ENCODE measurements at places on chromosomes 12 and 14.

GRCh38 chr12:102992297-102992696 lies 34.8 kb downstream of the ASCL1 start:
- no peak for DNase-seq

GRCh38 chr12:51941011-51941581 lies 10.4 kb upstream of the ACVR1B start:
- DNase-seq = no peak

GRCh38 chr12:69107541-69107940 lies 131.8 kb upstream of the CPSF6 start:
- DNase-seq = no peak

- peak; percentile 43 for DNase-seq
These were observed 596 bp downstream of the DLST start for GRCh38 chr14:74882103-74882920.

- DNase-seq = no peak
These were observed 69.7 kb downstream of the ARF6 start for GRCh38 chr14:49962621-49963020.

GRCh38 chr12:47236109-47236714 lies 156.5 kb upstream of the AMIGO2 start:
- no peak for DNase-seq

- DNase-seq = no peak
These were observed 197.7 kb downstream of the NAV3 start for GRCh38 chr12:78028426-78028825.

DNA sequence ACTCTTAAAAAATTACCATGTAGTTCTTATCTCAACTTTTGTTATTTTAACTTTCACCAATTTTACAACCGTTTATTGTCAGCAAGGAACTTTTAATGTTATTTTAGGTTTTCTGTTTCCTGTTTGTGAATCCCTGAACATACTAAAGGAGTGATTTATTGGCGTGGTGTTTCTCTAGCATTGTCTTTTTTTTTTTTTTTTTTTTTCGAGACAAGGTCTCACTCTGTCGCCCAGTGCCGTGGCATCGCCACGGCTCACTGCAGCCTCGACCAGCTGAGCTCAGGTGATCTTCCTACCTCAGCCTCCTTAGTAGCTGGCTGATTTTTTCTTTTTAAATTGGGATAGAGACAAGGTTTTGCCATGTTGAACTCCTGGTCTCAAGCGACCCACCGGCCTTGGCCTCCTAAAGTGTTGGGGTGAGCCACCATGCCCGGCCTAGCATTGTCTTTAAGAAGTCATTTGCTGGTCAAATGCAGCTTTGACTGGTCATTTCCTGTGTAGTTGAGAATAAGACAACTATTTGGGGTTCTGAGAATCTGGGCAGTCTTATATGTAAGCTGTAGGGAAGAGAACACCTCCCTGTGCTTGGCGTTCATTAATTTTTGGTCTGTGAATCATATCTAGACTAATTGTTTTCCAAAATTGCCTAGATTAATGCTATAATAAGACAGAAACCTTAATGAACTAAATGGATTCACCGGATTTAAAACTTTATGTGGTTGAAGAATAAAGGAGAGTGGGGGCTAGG lies 2.1 kb downstream of the WASHC4 start:
- no peak for DNase-seq

DNA sequence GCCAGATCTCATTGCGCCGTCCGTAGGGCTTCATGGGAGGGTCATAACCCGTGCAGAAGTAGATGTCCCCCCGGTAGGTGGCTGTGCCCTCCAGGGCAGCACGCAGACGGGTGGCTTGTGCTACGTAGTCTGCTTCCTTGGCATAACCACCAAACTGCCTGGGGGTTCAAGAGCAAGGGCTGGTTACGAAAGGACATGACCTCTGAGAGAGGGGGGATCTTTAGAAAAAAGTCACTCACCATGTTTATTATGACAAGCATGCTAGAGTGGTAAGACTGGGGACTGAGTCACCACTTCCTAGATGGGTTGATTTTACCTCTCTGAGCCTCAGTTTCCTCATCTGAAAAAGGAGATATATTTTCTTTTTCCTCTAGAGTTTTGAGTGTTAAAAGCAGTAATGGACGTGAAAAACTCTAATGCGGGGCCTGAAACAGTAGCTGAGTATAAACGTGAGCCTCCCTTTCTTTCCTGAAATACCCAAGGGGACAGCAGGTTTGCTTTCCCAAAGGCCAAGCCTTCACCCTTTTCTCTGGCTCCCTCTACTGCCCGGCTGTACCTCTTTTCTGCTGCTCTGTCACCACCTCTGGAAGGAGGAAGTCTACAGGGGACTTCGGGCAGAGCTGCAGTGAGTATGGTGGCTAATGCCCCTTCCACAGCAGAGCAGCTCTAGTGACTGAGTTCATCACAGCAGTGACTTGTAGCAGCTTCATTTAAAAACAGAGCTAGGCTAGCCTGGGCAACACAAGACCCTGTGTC lies 23.5 kb upstream of the GPRC5D start:
- DNase-seq = no peak

DNA sequence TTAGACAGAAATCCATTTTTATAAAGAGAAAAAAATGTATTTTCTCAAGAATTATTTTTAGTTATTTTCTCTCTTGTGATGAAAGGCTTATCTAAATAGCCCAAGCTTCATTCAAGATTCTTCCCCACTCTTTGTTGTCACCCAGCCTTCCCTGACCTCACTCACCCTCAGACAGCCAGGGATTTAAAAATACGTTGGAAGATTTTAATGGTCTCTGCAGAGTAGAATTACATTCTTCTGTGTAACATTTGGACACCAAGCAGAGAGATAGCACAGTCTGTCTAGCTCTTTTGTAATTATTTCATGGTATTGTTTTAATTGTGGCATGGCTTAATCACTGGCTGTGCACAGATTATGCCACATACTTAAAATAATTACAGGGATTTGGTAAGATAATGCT lies 130.3 kb downstream of the IGF1 start:
- no peak for DNase-seq

DNA sequence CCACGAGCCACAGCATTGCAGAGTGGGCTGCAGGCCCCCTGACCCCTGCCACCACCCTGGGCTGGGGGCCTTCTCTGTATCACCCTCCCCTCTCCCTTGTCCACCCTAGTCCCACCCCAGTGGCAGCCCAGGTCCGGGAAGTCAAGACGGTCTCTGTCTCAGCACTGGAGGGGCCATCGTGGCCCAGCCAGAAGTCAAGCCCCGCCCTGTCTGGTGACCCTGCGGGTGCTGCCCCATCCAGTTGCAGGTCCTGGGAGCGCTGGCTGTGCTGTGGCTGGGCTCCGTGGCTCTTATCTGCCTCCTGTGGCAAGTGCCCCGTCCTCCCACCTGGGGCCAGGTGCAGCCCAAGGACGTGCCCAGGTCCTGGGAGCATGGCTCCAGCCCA lies 2.7 kb downstream of the PLD4 start:
- DNase-seq = no peak

- no peak for DNase-seq
These were observed 20.3 kb downstream of the SYNE3 start for GRCh38 chr14:95496111-95496681.

GRCh38 chr14:54700717-54701116 lies 133.8 kb downstream of the SAMD4A start:
- DNase-seq = no peak

DNA sequence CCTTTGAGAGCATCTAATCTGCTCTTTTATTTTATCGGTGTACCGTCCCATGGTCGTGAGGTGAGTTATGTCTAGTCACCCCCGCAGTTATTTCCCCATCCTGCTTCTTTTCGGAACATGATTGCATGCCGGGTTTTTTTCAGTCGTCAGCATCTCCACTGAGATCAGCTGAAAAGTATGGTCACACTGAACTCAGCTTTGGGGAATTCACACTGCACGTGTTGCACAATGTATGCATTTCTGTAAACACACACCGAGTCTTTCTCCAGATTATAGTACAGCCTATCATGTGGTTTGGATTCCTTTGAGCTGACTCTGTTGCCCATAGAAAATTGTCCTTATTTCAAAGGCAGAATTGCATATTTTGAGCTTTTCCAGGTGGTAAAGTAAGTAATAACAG lies 24.6 kb downstream of the PLXNC1 start:
- DNase-seq = no peak

GRCh38 chr14:105065280-105066228 lies at the start of gene GPR132:
Gene GPR132 (minus strand): TSS chr14:105065430. CDS start chr14:105055420, 10,010 bp downstream.
- peak; percentile 58 for DNase-seq

DNA sequence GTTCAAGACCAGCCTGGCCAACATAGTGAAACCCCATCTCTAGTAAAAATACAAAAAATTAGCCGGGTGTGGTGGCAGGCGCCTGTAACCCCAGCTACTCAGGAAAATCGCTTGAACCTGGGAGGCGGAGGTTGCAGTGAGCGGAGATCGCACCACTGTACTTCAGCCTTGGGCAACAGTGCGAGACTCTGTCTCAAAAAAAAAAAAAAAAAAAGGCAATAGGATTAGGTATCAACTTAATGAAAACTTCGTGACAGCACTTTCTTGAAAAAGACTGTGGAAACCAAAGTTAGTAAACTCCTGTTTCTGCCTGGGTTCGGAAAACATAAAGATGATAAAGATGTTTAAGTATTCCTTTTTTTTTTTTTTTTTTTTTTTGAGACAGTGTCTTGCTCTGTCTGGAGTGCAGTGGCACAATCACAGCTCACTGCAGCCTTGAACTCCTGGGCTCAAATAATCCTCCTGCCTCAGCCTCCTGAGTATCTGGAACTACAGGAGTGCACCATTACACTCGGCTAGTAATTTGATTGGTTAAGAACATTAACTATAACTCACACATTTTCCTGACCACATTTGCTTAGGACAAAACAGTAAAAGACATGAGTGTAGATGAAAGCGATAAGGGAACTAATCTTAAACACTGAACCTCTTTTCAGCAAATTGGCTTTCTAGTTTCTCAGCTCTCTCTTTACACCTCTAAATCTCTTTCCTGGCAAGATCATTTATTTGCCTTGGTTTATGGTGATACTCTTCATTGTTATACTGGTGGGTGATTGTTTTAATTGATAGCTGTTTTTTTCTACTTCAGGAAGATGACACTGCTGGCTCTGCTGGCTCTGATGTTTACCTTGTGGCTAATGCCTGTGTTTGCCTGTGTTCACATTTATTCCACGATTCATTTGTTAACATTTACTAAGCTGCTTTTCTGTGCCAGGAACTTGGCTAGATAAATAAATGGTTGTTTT lies 15.8 kb downstream of the HIF1A start:
- DNase-seq = no peak

GRCh38 chr12:70721216-70721615 lies 84.0 kb upstream of the PTPRB start:
- DNase-seq = no peak

GRCh38 chr14:38669027-38669426 lies 413.1 kb upstream of the CLEC14A start:
- DNase-seq = no peak

DNA sequence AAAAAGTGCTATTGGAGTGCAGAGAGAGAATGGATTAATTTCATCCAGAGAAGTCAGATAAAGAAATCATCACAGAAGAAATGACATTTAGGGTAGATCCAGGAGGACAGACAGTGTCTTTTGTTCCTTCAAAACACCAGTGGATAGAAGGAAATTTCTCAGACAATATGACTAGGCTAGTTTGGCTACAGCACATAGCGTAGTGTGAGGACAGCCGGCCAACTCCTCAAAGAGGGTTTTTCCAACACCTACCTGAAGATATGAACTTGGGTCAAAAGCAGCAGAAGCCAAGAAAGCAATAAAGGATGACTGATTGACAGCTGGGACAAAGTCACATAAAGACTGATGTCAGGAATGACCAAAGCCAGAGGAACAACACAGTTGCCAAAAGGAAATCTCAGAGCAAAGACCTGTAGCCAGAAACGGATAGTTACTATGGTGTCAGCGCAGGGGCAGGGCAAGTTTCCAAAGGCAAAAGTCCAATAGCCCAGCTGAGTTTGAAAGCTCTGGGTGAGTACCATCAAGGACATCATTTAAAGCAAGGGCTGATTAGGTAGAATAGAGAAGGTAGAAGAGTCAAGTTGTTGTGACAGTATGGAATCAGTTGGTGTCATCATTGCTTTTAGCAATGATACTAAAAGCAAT lies 58.7 kb upstream of the PDE3A start:
- no peak for DNase-seq

- DNase-seq = no peak
These were observed 50.3 kb downstream of the BEGAIN start for GRCh38 chr14:100536721-100537445.

DNA sequence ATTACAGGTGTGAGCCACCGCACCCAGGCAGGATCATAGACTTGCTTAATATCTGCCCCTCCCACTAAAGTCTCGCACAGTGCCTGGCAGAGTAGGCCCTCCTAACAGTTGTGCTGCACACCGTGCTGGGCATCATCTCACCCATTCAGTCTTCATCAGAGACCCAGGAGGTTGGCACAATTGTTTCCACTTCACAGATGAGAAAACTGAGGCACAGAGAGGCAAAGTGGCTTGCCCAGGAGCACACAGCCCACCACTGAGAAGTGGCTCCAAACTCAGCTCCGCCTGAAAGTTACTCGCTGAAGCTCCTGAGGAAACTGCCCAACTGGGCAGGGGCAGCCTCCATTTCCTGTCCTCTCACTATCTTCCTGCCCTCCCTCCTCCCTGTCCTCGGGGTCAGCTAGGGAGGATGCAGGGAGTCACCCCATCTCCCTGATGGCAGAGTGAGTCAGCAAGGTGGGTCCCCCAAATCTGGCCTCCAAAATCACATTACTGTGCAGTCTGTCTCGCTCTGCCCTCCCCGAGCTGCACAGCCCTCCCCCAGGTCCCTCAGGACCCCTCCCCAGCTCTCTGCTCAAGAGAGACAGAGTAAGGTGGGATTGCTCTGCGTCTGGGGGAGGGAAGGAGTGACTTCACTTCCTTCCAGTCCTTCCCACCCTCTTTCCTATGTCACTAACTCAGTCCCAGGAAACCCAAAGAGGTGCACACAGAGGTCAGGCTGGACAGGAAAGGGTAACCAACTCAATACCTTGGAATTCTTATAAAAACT lies 5.7 kb downstream of the SLC8B1 start:
- DNase-seq = no peak

DNA sequence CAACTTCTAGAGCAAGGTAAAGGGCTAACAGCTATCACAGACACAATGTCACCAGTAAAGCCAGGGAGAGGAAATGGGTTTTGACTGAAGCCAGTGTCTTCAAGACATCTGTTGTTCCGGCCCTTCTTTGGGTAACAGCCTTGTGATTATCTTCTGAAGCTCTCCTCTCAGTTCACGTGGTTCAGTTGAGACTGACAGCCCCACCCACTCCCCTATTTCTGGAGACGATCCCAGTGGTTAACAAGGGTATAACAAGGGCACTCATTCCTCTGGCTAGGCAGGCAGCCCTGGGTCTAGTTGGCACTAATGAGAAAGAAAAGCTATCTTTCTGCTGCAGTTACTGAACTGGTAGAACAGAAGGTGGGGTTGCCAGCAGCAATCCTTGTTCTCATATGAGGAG lies 6.9 kb downstream of the GNPTAB start:
- DNase-seq = no peak

GRCh38 chr12:50400104-50400637 lies 514 bp upstream of the LARP4 start:
- DNase-seq = no peak

DNA sequence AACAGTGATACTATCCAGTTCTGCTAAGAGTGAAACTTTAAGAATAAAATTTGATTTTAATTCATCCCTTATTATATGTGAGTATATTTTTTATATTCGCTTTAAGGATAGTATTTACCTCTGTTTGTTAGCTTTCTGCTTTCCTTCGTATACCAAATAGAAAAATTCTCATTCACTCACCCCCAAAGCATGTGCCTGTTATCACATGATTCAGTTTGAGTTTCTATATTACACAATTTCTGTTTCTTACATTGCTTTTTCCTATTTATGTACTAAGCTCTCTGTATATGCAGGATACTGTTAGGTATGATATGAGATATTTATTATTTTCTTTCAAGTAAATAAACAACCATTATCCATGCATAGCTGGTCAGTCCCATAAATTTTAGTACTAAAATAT lies 275.2 kb downstream of the FBXL14 start:
- no peak for DNase-seq

GRCh38 chr12:89514751-89515150 lies 9.8 kb downstream of the GALNT4 start:
- DNase-seq = no peak

Data from activated gamma-delta T cell (primary cell).